AG09319 (cell line): ENCODE measurements at places on chromosomes 5 and 9.
A peak's percentile ranks its signal among the peaks of the same experiment; 100 is the strongest.

- DNase-seq = no peak
Observed at GRCh38 chr5:79225026-79225425, 10.9 kb upstream of the JMY start.

DNA sequence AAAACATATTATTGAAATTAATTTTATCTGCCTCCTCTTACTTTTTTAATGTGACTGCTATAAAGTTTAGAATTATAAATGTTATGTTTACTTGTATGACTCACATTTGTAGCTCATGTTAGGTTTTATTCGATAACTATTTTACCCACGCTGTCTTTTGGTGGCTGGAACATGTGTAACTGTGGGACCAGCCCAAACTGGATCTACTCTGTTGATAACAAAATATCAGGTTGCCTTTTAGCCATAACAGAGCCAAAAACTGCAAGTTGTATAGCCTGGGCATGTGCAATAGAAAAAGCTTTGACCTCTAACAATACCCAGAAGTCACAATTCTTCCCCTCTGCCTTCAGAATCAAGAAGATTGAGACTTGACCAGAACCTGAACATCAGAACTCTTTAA, 356.5 kb downstream of the PRELID2 start:
- no peak for DNase-seq

DNA sequence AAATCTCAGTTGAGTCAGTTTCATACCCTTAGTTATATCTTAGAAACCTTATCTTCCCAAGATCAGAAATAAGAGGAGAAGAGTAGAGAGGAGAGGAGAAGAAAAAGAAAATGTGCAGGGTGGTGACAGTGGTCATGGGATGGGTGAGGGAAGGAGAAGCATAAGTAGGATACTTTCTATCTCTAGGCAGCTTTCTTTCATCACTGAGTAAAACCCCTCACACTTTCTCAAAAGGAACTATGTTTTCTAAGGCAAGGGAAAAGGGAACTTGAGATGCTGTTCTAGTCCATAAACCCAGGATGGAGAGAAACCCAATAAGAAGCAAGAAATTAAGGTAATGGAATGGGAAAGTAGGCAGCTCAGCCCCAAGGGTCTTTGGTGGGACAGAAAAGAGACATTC, 225.3 kb downstream of the MCTP1 start:
- DNase-seq = no peak

DNA sequence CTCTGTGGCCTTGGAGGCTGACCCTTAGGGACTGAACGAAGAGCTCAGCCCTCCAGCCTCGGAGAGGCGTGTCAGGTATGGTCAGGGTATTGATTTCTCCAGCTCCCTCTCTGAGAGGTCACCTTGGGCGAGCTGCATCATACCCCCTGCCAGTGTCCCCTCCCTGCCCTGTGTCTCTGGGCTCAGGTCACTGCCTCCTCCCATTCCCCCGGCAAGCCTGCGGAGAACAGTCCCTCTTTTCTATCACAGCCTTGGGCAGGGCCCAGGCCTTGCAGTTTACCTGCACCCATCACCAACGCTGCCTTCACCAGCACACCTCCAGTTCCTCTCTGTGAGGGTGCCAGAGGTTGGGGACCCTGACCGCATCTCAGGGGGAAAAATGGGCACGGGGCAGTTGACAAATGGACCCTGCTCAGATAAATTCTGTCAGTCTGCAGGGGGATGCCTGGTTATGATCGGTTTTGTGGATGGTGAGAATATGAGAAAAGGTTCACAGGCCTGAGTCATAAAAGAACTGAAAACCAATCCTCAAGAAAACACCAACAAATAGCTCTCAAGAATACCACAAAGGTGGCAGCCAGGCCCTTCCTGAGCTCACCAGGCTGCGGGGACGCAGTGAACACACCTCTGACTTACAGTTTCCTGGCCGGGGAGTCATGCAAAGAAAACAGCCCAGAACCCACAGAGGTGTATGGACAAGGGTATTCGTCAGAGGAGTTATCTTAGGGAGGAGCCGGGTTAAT, 24.7 kb upstream of the RXRA start:
- DNase-seq = no peak

GRCh38 chr9:89367726-89368437, 49.6 kb downstream of the SECISBP2 start:
- no peak for DNase-seq

DNA sequence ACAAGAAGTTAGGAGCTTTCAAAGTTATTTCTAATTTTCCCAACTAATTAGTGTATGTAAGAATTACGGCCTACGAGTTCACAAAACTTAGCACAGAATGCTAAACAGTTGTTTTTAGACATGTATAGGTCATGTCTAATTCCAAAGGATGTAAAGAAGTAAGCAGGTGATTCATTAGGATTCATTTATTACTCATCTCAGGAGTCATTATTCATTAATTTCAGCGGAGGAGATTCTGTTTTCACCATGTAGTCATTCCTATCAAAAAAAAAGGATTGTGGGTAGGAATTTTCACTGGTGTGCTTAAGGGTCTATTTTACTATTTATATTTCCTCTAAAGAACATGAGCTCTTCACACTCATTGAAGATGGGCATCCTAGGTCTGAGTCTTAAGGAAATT, 532.2 kb downstream of the ACTL7B start:
- no peak for DNase-seq

- DNase-seq = no peak
Observed at GRCh38 chr5:149656576-149657182, 73.4 kb upstream of the PPARGC1B start.

GRCh38 chr9:131418143-131419025, 24.5 kb downstream of the PRRC2B start:
- DNase-seq = no peak

DNA sequence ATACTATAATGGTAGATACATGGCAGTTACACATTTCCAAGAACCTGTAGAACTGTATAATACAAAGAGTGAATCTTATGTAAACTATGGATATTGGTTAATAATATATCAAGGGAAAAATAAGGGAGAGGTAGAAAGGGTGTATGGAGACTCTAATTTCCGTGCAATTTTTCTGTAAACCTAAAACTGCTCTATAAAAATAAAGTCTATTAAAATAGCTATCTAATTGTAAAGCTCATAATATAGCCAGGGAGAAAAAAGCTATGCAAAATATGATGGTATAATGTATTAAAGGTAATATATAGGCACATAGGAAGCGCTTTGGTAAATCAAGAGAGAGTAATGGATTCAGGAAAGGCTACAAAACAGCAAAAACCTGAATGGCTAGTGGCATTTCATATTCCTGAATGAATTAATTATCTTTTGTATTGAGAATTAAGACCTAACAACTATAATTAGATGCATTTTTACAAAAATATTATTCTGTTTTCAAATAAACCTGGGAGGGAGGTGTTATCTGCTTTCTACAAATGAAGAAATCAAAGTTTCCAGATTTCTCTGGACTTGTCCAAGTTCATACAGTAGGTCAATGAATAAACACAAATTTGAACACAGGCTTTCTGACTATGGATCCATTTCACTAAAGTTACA, 22.8 kb downstream of the ANXA1 start:
- DNase-seq = no peak

GRCh38 chr5:151212406-151212798, 11.5 kb downstream of the CCDC69 start:
- no peak for DNase-seq

- no peak for DNase-seq
Observed at GRCh38 chr9:78103971-78104433, 72.4 kb upstream of the GNAQ start.

- DNase-seq = peak; percentile 74
Observed at GRCh38 chr5:132457371-132458225, 33.0 kb downstream of the IRF1 start.

- DNase-seq = no peak
Observed at GRCh38 chr9:112757282-112757883, 6.8 kb downstream of the SNX30 start.

DNA sequence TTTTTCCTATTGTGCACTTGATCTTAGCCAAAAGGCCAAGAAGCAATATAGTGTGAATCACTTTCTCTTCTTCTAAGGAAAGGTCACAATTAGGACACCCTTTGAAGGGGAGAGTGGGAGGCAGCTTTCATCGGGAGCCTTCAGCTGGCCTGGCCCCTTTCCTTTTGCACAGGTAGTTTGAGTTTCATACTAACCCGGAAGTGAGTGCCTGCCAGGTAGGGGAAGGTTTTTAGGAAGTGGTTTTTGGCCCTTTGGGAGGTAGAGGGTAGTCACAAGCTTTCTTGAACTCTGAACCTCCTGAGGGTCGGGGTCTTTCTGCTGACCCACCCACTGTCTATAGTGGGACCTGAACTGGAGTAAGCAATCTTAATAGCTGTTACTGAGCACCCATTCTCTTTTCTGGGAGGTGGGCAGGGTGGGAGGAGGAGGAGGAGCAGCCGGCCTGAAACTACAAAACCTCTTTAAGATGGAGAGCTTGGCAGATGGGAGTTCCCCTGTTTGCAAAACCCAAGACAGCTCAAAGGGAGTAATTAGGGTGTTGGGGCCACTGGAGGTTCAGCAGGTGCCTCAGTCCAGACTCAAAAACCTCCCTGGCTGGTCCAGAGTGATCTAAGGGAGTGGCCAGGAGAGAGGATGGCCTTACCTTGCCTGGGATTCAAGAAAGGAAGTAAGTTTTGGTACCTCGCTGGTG, 6.0 kb downstream of the LARP1 start:
- no peak for DNase-seq

DNA sequence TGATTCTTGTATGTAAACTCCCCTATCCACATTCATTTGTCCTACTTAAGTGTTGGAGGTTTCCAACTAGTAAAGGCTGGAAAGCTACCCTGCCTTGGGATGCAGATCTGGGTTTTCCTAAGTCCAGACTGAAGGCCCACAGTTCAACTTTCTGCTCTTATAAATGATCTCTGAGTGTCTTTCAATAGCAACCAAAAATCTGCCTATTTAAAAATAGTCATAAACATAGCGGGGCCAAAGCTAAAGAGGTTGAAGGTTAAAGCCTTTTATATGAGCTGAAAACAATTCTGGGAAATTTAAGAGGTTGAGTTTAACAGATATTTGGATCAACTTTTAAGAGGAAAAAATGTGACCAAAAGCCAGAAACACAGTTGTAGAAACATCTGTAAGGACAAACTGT, 87.2 kb downstream of the NTRK2 start:
- DNase-seq = no peak

DNA sequence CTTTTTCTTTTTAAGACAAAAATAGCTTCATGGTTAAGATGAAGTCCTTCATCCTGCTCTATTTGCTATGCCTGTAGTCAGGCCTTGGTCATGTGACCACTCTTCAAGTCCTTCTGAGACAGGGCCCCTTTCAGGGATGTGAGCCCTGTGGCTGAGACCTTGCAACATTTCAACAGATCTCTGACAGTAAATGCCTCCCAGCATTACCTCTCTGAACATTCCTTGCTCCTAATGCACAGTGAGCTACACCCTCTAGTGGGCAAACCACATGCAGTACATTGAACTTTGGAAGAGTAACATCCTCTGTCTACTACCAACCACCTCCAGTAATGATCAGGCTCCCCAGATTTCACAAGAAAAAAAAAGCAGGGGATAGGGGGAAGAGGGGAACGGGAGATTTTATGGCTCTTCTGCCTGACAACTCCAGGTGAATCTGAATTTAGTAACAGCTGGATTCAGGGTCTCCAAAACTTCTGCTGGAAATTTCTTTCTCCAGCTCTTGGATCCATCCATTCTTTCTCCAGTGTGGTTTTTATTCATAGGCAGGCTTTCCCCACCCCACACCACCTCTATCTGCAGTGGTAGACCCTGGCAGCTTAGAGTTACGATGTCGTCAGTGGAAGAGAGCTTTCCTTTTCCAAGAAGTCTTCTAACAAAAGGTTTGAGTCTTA, 8.9 kb upstream of the FBXO38 start:
- no peak for DNase-seq

DNA sequence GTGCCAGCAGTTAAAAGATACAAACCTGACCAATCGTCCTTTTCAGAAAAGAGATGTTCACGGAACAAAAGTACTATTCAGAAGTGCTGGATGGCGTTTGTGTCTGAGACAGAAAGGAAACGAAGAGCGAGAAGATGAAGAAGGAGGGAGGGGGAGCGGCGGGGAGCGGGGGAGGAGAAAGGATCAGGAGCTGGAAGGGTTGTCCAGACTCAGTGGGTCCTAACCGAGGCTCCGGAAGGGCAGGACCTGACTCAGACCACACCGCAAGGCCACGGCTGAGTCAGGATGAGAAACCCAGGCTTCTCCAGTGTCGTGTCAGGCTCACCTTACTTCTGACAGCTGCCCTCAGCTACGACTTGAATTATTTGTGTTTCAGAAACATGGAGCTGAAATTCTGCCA, 46.2 kb downstream of the PAX5 start:
- DNase-seq = no peak

GRCh38 chr9:21904776-21905175, 89.4 kb downstream of the CDKN2A start:
- DNase-seq = no peak

DNA sequence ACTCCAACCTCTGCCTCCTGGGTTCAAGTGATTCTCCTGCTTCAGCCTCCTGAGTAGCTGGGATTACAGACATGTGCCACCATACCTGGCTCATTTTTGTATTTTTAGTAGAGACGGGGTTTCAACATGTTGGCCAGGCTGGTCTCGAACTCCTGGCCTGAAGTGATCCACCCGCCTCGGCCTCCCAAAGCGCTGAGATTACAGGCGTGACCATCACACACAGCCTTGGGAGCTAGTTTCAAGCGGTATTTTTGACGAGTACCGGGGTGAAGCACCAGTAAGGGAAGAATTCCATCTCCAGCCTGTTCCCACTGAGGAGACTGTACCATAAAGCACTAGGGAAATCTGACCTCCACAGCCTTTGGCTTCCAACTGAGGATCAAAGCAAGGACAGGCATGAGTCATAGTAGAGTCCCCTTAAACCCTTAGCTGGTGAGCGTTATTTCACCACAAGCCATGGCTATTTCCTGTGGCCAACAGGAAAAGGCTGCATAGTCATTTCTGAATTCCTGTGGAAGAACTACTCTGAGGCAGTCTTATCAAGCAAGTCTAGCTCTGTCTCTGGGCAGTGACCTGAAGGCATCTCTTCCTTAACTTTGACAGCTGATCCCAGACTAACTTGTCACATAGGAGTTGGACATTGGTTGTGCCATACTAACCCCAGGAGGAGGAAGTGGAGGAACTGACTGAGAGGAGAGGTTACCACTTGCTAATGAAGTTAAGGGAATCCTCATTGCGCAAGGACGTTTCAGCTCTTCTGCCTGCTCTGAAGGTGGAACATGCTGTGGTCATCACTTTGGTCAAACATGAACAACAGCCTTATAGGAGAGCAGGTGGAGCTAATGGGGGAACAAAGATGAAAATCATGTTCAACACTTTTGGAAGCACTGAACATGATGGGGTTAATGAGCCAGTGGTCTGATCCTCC, 85.8 kb upstream of the DMRT1 start:
- DNase-seq = peak; percentile 61

DNA sequence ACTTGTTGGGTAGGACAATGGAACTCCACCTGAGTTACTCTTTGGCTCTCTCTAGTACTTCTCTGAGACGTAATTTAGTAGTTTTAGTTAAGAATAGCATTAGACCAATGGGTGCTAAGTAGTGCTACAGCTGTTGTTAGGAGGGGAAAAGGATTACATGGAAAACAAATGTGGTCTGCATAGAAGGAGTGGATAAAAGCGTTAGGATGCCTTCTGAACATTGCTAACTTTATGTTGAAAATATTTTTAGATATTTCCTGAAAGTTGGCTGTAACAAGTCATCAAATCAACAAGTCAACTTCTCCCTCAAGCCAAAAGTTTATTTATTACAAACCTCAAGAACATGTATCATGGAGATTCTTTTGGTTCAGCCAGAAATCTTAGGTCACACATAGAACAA, 409.5 kb upstream of the MEF2C start:
- DNase-seq = no peak
